Metanephros (tissue), 2 donors: ENCODE measurements at places on chromosomes 1 and 21. TPM values are rescaled to one million over a fixed set of nuclear protein-coding genes. Genes with fewer than 3 reads are reported as not detected.

C4BPB gene
- total RNA-seq = 1.8 TPM

ADGRB2 gene
- 18.9 TPM for total RNA-seq

IQGAP3 gene
- 11.3 TPM for total RNA-seq

PIGR gene
- 7.6 TPM for total RNA-seq

FRRS1 gene
- total RNA-seq = 13.4 TPM

RHD gene
- total RNA-seq = 3.8 TPM

RNU1-1 gene
- 7,909 TPM for total RNA-seq

CD1D gene
- total RNA-seq = 5.0 TPM

CYP4A11 gene
- 22.1 TPM for total RNA-seq

KISS1 gene
- total RNA-seq = 1.1 TPM

RIPK4 gene
- 29.6 TPM for total RNA-seq

KLF17 gene
- not detected for total RNA-seq

CELF3 gene
- 0.18 TPM for total RNA-seq

PHGDH gene
- total RNA-seq = 106 TPM

CNR2 gene
- total RNA-seq = 0.12 TPM

LRRIQ3 gene
- total RNA-seq = 2.6 TPM

E2F2 gene
- total RNA-seq = 9.0 TPM

TRIM46 gene
- 2.3 TPM for total RNA-seq
